ENCODE measurements at places on chromosomes 6 and 20.

GRCh38 chr6:138461647-138462046 is 37.6 kb downstream of the NHSL1 start:
- DNase-seq: no peak

GRCh38 chr6:110399219-110400071 is 15.9 kb downstream of the DDO start:
- DNase-seq: no peak

DNA sequence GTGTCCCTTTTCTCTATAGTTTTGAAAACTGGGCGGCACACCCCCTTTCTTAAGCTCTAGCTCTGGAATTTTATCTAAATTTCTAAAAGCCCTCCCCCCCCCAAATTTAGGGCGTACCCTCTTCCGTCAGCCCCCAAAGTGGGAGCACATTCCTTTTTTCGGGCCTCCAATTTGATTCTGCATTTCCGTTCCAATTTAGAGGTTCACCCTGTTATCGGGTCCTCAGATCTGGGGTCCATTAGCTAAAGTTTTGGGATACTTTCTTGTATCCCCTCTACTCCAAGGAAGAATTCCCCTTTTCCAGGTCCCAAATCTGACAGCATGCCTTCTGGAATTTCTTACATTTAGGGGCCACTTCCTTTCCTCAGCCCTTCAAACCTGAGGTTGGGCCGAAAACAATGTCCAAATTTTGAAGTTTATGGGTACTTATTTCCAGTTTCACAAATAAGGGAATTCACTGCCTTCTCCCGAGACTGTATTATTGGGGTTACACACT is 796 bp downstream of the PHF20 start:
- no peak for DNase-seq

DNA sequence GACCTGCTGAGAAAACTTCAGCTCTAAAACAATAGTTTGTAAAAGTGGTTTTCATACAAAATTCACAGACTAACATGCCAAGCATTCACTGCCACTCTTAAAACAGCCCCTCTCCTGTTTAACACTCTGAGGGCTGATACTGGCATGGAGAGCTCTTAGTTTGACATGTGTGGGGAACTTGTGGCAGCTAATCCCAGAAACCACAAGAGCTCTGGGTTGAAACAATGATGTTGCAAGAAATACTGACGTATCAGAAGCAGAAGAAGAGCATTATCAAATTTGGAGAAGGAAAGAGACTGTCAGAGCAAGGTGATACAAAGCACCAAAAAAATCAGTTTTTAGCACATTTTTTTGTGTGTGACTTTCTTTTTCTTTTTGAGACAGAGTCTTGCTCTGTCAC is 5.1 kb downstream of the BEND3 start:
- DNase-seq: peak; percentile 85

DNA sequence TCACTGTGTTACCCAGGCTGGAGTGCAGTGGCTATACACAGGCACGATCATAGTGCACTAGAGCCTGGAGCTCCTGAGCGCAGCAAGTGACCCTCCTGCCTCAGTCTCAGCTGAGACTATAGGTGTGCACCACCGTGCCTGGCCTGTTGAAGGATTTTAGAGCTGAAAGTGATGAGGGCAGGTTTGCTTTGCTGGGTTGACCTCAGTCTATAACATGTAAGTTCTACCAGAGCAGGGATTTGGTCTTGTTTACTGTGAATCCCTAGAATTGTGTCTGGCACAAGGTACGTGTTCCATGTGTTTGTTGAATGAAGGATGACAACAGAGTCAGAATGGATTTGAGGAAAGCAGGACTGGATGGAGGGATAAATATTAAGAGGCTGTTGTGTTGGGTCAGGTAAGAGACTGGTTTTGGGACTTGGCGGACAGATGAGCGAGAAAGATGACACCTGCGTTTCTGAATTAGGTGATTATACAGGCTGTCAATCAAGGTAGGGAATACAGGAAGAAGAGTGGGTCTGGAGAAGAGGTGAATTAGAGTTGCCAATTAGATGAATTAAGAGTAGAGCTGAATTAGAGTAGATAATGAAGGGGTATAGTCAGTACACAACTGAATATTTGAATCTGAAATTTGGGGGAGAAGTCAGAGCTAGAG is 6.5 kb downstream of the ASXL1 start:
- DNase-seq: no peak

DNA sequence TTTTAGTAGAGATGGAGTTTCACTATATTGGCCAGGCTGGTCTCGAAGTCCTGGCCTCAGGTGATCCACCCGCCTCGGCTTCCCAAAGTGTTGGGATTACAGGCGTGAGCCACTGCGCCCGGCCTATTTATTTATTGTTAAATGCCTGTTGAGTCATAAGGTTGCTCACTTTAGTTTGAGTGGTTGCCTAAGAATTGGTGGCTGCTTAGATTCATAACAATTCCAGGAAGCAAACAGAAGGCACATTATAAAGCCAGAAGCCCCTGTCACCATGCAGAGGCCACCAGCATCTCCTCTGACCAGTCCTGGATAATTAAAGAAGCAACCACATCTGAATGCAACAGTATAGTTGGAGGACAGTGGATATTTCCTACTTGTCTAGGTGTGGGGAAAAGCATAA is 24.0 kb upstream of the ARMH2 start:
- DNase-seq: no peak

- no peak for DNase-seq
Observed at GRCh38 chr6:109896341-109896740, 81.8 kb upstream of the GPR6 start.
